ENCODE measurements at places on chromosomes 11 and 22.
A peak's percentile ranks its signal among the peaks of the same experiment; 100 is the strongest.

DNA sequence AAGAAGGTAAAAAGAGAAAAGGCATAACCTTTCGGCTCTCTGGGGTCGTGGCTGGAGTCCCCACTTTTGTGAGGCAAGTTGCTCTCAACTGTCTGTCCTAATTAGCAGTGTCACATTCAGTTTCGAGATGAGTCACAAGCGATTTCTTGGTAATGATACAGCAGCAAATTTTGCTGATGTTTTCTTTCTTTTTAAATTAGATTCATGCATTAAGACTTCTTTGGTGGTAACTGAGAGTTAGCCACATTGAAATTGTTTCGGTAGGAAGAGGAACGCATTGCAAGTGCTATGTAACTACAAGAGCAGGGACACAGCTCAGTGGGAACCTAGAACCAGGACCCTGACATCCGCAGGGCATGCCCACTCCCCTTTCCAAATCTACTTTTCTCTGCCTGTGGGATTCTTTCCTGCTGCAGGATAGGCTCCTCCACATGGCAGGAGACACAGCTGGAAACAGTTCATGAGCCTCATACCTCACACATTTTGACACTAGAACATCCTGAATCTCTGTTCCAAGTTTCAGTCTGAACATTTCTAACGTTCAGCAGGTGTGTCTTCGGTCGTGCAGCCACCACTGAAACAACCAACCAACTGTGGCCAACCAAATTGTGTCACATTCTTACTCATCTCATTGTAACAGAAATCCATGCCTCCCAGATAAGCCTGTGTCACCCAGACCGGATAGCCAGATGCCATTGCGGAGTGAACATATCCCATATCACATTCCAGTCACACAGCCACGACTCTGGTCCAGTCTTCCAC is 987.6 kb downstream of the NTM start:
- no peak for DNase-seq

GRCh38 chr11:27158456-27159334 is 118.1 kb downstream of the BBOX1 start:
- peak; percentile 66 for DNase-seq

DNA sequence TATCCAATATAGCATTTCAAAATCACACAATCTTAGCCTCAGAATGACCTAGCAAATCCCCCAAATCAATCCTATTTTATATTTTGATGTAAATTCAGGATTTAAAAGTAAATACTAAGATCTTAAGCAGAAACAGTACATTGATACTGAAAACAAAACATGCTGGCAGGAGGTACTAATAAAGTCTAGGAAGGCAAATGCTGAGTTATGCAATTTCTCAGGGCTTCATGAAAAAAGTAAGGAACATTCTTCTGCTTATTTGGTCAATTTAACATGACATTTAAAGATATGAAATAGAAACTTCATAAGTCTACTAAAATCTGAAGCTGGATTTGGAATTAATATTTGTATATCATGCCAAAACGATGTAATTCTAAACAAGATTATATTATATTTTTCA is 153.3 kb downstream of the SWAP70 start:
- DNase-seq, result no peak

GRCh38 chr22:26161746-26162145 is 7.5 kb upstream of the SEZ6L start:
- DNase-seq, result no peak

DNA sequence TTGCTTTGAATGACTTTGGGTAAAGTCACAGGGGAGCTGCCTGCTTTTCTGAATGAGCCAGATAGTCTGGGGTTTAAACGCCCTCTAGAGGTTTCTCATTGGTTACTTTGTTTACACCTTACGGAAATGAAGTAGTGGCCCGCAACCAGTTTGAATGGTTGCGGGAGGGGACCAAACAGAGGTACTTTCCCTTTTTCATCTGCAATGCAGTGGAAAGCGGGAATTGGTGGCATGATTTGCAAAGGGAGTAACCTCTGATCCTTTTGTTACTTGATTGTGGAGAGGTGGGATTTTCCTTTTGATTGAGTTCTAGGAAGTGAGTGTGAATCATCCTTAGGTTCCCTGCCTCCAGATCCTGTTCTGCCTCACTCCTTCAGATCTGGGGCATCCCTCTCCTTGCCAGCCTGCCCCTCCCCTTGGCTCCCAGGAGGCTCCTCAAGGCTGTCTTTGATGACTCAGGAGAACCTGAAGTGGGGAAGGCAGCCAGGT is 15.9 kb upstream of the GLYATL1 start:
- DNase-seq, result peak; percentile 7

- no peak for DNase-seq
These were observed 21.5 kb downstream of the BIRC2 start for GRCh38 chr11:102368472-102368871.

DNA sequence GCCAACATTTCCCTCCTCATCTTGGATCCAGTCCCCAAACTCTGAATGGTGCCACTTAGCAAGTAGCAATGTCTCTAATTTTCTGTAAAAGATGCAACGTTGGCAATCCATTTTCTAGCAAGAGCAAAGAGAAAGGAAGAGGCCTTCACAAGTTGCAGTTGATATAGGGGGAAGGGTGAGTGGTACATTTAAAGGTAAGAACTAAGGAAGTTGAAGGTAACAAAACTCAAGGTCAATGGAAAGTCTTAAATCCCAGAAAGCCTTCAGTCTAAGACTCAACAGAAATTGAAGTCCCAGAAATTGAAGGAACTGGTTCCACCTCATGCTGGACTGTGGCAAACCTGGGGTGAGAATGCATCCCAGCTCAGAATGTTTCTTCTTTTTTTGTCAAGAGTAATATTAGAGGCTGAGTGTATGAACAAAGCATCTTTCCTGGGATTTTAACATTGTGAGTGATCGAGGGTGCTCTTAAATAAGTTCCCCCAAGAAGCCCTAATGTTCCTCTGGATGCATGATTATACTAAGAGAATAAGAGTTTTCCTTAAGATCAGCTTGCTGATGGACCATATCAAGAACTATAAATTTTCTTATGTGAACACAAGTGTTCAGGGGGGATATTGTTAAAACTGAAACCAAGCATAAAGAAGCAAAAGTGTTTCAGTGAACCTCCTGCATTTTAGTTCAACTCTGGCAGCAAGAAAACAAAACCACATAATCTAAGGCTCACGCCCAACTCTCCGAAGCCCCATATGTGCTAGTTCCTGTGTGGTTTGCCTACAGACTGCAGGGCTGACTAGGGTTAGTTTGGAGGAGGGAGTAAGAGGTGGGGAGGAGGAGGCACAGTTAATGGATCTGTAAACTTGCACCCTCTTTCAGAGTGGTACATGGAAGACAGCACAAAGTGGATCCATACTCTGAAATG is at the start of gene GRAP2:
Gene GRAP2 (plus strand): TSS at position 779 of the 922 bp plus-strand sequence. CDS start 46,023 bp downstream, outside the sequence.
- DNase-seq, result no peak

DNA sequence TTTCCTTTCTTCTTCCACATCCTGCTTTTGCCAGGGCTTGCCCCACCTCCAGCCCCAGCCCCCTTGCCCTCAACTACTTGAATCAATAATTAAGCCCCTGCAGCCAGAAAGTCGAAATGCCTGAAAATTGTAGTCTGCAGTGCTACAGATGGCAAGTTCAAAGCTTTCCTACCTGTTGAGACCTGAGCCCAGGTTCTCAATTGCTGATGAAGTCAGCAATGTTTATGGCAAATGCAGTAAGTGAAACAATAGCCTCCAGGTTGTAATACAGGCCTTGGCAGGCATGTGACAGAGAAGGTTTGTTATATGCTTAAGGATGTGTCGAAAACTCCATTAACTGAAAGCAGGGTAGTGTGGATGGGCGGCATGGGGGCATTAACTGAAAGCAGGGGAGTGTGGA is 181.1 kb upstream of the SESN3 start:
- DNase-seq, result no peak
